ENCODE measurements at places on chromosomes 4 and X.
A peak's percentile ranks its signal among the peaks of the same experiment; 100 is the strongest.

GRCh38 chr4:107380836-107381438 lies 339.1 kb downstream of the PAPSS1 start:
- no peak for DNase-seq

GRCh38 chr4:36041340-36041739 lies 203.0 kb downstream of the ARAP2 start:
- DNase-seq, result no peak

DNA sequence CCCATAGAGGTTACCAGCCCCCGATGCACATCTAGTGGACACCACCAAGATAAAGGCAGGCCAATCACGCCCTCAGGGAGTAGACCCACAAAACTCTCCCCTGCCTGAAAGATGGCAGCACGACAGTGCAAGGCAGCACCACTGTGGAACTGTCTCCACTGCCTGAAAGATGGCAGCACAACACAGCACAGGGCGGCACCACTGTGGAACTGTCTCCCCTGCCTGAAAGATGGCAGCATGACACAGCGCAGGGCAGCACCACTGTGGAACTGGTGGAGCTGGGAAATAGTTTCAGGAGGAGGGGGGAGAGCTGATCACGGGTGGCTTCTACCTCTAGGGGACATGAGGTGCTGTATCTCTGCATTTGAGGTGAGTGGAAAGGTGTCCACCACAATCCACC lies 340.4 kb upstream of the FRG1 start:
- no peak for DNase-seq

GRCh38 chr4:73451404-73451803 lies 15.4 kb downstream of the AFP start:
- no peak for DNase-seq

DNA sequence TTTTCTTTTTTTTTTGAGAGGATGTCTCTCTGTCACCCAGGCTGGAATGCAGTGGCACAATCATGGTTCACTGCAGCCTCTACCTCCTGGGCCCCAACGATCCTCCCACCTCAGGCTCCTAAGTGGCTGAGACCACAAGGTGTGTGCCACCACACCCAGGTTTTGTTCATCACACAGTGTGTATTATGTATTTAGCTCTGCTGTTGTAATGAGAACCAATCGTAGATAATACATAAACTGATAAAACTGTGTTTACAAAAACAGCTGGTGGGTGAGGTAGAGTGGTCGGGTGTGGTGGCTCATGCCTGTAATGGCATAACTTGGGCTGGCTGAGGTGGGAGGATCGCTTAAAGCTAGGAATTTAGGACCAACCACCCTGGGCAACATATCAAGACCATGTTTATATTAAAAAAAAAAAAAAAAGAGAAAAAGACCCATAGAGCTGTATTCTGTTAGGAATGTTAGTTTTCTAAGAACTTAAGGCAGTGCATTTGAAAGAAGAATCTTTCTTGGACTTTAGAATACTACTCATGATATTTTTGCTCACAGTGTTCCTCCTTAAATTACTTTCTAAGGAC lies 34.9 kb downstream of the POLR2B start:
- DNase-seq, result no peak

DNA sequence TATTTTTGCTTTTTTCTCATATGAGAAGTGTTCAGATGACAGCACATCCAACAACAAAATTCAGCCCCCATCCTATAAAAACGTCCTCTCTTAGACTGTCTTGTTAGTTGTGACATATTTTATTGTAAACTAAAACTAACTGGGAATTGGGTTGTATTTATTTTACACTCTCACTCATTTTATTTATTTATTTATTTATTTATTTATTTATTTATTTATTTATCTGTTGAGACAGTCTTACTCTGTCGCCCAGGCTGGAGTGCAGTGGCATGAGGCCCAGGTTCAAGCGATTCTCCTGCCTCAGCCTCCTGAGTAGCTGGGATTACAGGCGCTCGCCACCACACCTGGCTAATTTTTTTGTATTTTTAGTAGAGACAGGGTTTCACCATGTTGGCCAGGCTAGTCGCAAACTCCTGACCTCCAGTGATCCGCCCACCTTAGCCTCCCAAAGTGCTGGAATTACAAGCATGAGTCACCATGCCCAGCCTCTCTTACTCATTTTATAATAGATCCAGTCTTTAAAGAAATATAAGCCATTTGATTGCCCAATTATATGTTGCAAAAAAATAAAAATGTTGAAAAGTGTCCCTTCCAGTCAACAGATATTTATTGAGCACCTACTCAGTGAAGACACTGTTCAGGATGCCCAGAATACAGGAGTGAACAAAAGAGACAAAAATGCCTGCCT lies 44.6 kb downstream of the PALLD start:
- DNase-seq, result no peak

DNA sequence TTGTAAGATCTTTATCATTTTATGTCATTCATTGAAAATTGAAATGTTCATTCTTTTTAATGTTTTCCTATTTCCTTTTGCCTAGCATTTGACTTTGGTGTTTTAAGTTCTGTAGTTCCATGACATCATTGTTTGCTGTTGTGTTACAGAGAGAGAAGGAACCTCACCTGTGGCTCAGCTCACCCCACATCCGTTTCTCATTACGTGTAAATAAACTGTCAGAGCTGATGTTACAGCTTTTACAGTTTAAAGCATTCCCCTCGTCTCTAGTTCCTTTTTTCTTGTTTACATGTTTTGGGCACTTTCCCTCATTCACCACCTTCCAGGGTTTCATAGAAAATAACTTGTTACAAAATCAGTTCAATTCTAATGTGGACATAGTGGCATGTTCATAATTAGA lies 137.2 kb downstream of the FNIP2 start:
- no peak for DNase-seq

DNA sequence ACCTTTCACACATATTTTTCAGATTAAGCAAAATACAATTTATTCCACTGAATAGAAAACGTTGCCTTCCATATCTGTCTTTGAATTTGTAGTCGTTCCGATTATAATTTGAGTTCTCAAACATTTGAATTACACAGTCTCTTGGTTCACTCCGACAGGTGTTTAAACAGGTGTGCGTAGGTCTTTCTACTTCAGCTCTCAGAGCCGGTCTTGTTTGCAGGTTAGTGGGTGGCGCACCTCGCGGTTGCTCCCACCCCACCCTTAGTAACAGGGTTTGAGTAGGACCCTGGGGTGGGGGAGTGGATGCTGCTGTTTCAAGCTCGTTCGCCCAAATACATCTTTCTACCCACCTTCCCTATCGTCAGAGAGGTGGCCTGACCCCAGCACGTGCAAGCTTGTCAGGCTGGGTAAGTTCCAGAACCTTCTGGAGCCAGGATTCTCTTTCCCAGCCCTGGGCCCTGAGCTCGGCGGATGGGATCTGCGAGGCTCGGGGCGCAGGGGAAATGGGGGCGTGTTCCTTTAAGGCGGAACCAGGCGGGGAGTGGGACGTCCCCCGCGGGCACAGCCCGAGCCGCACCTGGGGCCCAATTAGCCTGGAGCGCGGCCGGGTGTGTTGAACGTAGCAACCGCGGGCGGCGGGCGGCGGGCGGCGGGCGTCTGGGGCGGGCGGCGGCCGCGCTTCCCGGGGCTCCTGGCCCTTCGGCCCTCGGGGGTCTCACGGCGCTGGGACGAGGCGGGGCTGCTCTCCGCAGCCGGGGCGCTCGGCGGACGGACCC lies at the start of gene FAM149A:
Gene FAM149A (plus strand): TSS at position 591 of the 776 bp plus-strand sequence.
- peak; percentile 83 for DNase-seq

GRCh38 chr4:141432000-141432712 lies 204.2 kb upstream of the IL15 start:
- no peak for DNase-seq

DNA sequence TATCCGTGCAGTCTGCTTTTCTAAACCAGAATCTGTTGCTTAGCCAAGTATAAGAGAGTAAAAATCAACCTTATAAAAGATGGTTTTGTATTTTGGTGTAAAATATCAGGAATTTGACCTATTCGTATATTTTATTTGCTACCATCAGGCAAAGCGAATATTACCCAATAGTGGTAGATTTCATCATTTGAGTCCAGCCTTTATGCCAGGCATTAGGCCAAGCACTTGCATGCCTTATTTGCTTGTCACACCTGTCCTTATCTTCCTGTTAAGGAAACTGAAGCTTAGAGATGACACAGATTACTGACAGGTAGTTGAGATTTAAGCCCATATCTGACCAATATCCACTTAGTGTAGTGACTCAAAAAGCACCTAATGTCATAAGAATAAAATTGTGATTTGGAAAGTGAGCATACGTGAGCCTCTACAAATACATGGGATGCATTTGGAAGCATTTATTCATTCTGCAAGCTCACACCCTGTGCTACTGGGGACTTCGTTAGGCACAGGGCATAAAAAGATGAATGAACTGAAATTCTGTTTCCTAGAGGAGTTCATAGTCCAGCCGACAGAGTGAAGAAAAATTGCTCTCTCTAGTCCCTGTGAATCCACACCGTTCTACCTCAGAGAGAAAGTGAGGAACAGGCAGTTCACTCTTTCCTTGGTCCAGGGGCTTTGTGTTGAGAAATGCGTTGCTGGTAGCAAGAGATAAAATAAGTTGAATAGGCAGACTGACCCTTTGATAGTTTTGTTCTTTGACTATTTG lies 2.3 kb upstream of the RNF212 start:
- DNase-seq, result no peak

DNA sequence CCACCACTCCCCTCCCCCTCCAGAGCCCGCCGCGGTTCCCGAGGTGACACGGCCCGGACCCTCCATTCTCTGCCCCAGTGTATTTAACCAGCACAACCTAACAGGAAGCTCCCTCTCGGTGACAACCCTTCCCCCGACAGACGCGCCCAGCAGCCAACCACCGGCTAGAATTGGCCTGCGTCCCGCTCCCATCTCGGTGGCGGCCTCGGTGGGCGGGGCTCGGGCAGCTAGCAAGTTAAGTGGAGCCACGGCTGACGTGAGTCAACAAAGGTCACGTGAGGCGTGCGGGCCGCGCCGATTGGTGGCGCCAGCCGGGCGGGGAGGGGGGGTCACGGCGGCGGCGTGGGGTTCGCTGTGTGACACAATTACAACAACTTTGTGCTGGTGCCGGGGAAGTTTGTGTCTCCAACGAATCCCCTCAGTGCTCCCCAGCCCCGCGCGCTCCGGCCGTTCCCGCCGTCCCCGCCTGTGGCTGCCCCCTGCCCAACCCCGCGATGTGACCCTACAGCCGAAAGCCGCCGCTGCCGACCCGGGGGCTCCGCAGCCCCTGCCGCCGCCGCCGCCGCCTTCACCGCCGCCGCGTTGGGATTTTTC lies at the start of gene KDM6A:
Gene KDM6A (plus strand): TSS at position 368 of the 594 bp plus-strand sequence. CDS start 364 bp downstream, outside the sequence.
- peak; percentile 95 for DNase-seq

DNA sequence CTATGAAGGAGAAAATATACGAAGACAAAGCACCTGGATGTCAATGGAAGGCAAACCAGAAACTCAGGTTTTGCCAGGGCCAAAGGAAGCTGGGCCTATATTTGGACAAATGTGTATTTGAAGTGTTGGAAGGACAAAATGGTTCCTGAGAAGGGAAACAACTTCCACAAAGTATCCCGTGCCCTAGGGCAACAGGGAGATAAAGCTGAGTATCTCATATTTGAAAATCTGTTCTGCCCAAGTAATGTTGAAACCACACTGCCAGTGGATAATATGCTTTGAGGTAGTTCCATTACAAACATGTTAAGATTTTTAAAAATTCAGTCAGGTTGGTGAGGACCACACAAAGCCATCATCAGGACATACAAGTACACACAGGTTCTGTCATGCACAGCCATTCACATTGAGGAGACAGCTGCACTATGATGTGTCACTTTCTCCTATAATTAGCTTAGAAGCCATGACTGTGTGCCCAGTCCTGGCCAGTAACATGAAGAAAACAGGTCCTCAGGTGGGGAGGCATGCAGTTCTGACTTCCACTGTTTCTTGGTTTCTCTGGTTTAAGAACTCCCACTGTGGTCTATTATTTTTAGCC lies 116.4 kb downstream of the PWWP3B start:
- DNase-seq, result no peak

DNA sequence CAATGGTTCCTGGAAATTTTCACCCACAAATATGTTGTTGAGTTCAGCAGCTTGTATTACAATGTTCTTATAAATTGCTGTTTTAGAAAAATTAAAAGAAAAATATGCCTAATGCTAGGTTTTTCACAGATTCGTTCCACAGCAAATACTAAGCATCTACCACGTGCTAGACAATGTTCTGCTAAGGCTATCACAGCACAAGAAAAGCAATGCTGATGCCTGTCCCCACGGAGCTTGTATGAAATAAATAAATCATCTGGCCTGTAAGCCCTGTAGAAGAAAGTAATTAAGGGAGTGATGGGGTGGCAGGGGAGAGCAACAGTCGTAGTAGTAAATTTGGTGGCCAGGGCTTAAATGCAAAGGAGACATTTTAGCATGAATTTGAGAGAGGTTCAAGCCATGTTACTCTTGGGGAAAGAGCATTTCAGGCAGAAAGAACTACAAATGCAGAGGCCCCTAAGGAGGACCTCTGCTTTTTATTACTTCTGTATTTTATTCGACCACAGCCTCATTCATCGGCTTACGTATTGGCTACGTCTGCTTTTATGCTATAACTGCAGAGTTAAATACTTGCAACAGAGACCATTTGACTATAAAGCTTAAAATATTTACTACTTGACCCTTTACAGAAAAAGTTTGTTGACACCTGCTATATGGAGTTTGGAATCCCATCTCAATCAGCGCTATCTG lies 36.3 kb downstream of the ARAP2 start:
- no peak for DNase-seq

GRCh38 chr4:89400287-89401035 lies 92.9 kb upstream of the GPRIN3 start:
- DNase-seq, result no peak

GRCh38 chr4:156754832-156755570 lies 216.6 kb downstream of the PDGFC start:
- DNase-seq, result no peak

DNA sequence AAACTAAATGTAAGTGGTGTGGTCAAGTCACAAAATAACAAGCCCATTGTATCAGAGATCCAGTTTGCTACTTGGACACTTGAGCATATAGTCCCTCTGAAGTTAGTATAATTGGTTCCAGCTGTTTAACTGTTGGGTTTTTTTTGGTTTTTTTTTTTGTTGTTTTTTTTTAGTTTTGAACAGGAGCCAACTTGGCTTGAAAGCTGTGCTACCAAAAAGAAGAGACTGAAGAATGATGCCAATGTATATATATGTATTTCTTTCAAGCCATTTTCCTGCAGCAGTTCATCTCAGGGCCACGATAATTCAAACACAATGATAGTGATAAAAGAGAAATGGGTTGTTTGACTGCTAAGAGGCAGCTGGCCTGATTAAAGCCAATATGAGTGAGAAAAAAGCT lies 138.3 kb downstream of the PCDH18 start:
- no peak for DNase-seq

- DNase-seq, result no peak
These were observed 16.6 kb downstream of the GPKOW start for GRCh38 chrX:49106930-49107329.

GRCh38 chr4:27364509-27364908 lies 503.9 kb downstream of the STIM2 start:
- DNase-seq, result no peak

DNA sequence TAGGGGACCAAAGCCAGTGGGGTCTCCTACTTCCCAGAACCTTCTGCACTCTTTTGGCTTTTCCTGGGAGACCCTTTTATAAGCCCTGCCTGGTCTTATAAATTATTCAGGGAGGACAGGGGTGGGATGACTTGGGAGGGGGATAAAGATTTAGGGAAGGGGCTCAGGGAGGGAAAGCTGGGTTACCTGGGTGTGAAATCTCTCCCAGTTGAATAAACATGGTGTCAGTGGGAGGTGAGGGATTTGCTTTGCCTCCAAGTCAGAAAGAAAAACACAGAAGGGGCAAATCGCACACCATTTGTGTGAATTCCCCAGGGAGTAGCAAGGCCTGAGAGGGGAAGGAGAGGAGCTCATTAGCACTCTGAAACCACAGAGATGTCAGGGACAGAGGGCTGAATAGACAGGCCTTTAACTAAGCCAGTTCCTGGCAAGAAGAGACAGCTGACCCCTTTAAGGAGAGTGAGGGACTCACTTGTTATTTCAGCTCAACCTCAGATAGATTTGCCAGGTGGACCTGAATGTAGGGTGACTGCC lies at the start of gene RIPPLY1:
Gene RIPPLY1 (minus strand): TSS at position 51 of the 534 bp plus-strand sequence. CDS start 54 bp downstream, outside the sequence.
- DNase-seq, result no peak
